ENCODE measurements at places on chromosomes 1 and 21.

DNA sequence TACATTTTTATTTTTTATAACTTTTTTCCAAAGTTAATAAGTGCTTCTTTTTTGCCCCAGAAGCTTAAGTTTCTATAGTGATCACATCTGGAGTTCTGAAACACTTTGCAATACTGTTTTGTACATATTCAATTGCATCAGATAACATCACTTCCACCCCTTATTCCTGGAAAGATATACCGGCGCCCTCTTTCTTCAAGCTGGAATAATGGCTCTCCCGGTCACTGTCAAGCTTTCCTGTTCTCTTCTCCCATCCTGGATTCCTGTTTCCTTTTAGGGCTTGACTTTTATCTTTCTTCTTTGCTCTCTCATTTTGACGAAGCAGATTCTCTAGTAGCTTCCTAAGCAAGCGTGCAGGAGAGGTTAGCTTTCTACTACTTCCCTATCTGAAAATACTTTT, 1866.8 kb downstream of the MRPL39 start:
- DNase-seq = no peak

- DNase-seq = no peak
Observed at GRCh38 chr1:240794046-240794843, 182.3 kb upstream of the GREM2 start.

- DNase-seq = no peak
Observed at GRCh38 chr1:63363014-63363413, 4.4 kb upstream of the ALG6 start.

GRCh38 chr21:25359724-25360123, 247.6 kb downstream of the MRPL39 start:
- no peak for DNase-seq

- no peak for DNase-seq
Observed at GRCh38 chr1:114145504-114146151, 8.0 kb downstream of the SYT6 start.

DNA sequence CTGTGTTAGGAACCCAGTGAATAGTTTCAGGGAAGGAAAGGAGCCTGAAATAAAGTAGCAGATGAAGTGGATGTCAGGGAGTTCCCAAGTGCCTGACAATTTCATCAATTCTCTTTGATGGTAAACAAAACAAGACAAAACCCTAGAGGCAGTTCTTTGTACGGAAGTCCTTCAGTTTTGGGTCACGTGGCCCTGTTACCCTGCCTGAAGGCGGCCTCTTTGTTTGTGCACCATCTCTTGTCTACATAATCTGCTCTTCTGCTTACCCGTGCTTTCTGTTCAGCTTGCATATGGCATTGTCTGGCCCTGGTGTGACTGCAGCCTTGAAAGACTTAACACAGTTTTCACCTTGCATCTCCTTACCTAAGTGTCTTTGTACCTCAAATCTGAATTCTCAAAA, 166.7 kb upstream of the DUSP10 start:
- no peak for DNase-seq

GRCh38 chr1:109838838-109839240, 71.8 kb upstream of the CSF1 start:
- DNase-seq = no peak

DNA sequence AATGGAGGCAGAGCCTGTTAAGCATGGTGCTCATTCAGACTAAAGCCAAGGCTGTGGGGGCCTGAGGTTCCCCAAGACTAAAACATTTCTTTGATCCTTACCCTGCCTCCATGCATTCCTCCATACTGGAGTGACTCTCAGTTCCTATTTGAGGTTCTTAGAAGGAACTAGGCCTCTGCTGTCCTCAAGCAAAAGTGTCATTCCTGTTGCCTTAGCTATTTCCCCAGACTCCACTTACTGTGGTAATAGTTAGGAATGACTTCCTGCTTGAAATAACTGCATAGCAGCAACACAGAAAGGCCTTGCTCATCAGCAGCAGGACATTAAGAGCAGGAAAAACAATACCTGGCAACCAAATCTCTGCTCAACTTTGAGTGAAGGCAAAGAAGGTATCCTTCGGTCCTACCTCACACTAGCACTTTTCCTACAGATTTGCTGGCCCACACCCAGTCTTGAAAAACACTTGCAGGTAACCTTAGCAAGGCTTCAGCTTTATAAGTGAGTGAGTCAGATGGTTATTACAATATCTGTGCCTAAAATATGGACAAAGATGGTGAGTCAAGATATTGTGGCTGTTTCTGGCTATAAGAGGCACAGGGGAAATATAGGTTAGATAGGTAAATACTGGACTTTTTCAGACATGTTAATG, 14.8 kb downstream of the LRRC41 start:
- no peak for DNase-seq

GRCh38 chr21:39115576-39116235, 67.5 kb downstream of the PSMG1 start:
- DNase-seq = no peak

GRCh38 chr1:115837740-115838421, 3.0 kb downstream of the NHLH2 start:
- DNase-seq = no peak

- no peak for DNase-seq
Observed at GRCh38 chr1:156298852-156299357, at the start of gene VHLL. TSS of gene VHLL (minus strand) at chr1:156299307. CDS start at chr1:156299189, 118 bp downstream.

DNA sequence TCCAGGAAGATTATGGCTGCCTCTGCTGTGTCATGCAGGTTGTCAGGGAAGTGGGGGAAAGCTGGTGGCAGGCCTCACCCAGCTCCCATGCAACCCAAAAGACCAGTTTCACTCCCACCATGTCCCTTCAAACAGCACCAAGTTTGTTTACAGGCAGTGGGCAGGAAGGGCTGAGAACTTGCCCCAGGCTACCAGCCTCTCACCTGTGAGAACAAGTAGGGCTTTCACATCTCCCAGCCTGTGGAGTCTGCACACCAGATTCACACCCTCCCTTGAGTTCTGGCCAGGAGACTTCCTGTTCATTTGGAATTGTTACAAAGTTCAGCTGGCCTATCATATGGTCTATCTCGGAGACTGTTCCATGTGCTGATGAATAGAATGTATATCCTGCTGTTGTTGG, 27.8 kb downstream of the RPAP2 start:
- no peak for DNase-seq

DNA sequence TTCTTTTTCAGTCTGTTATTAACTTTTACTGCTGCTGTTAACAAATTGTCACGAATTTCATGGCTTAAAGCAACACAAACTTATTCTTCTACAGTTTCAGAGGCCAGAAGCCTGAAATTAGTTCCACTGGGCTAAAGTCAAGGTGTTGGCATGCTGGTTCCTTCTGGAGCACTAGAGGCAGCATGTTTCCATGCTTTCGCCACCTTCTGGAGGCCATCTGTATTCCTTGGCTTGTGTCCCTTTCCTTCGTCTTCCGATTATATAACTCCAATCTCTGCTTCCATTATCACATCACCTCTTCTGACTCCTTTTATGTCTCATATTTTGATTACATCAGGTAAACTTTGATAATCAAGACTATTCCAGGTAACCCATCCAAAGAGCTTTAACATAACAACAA, 1742.1 kb downstream of the BRINP3 start:
- DNase-seq = no peak

DNA sequence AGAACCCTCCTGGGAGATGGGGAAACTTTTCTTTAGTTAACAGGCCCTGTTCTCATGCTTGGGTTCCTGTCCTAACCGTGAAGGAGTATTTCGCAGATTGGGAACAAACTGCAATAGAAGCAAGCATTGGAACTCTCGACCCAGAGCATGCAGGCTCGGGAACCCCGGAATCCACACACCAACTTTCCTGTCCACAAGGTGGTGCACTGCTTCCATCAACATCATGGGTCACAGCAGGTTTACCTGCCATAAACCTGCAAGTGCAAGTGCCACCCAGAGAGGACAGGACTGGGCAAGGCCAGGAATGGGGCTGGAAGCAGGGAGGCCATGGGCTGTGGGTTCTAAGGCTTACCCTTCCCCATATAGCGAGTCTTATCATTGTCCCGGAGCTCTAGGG, 6.9 kb downstream of the ENO1 start:
- no peak for DNase-seq

DNA sequence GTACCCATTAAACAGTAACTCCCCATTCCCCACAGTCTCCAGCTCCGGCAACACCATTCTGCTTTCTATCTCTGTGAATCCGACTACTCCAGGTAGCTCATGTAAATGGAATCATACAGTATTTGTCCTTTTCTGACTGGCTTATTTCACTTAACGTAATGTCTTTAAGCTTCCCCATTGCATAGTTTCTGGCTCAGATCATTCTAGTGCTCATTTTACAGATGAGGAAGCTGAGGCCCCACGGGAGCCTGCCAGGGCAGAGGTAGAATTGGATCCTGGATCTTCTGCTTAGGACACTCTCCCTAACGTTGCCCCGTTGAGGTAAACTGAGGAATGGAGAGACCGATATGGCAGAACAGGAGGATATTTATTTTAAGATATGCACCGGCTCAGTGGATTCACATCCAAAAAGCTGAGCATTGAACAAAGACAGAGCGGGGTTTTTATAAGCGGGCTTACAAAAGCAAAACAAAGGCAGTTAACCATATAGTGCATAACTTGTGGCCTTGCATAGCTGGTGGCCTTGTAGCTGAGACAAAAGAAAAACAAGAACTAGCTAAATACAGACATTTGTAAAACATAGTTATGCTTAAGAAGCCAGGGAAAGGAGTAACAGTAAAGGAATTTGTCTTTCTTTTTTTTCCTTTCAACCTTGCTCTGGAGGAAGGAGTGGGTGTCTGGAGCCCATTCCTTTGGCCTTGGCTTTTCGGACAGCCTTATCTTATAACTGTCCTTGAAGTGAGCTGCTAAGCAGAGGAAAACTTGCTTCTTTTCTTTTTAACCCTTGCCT, 15.3 kb upstream of the KLHDC8A start:
- DNase-seq = no peak

- no peak for DNase-seq
Observed at GRCh38 chr1:156804572-156805243, 11.9 kb downstream of the SH2D2A start.

GRCh38 chr1:4061521-4062031, 161.5 kb upstream of the C1orf174 start:
- DNase-seq = no peak

- DNase-seq = no peak
Observed at GRCh38 chr1:67784545-67785186, 48.6 kb downstream of the GNG12 start.

- DNase-seq = no peak
Observed at GRCh38 chr1:155107309-155108264, 20.1 kb upstream of the EFNA1 start.

- no peak for DNase-seq
Observed at GRCh38 chr1:36095760-36096405, 7.2 kb downstream of the ADPRS start.

GRCh38 chr1:37274938-37275631, 199.3 kb upstream of the ZC3H12A start:
- no peak for DNase-seq

DNA sequence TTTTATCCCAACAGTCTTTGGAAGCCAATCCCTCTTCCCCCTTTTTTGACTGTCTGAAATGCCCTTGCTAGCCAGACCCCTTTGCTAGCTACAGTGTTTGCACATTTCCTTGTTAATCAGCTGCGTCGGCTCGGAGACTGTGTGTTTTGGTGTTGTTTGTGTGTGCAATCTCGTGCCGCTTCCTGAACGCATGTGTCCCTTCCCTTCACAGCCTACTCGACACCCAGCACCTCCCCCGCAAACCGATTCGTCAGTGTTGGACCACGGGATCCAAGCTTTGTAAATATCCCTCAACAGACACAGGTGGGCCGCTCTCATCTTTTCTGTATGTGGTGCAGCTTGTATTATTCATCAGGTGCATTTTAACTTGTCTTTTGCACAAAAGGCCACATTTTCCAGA, 298.7 kb downstream of the TM2D1 start:
- peak; percentile 33 for DNase-seq

DNA sequence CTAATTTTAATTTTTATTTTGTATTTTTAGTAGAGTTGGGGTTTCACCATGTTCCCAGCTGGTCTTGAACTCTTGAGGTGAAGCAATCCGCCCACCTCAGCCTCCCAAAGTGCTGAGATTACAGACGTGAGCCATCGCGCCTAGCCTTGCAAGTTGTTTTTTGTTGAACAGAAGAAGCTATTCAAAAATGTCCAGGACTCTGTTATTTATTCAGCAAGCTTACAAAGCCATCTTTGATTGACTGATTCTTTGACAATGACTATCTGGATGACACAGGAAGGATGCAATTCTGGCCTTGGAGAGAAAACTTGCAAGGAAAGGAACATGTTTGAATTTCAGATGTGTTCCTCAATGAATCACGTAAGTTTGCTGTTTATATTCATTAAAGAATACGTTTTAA, 63.5 kb downstream of the MAP3K7CL start:
- no peak for DNase-seq

GRCh38 chr1:229554886-229555621, 3.5 kb downstream of the ABCB10 start:
- no peak for DNase-seq

DNA sequence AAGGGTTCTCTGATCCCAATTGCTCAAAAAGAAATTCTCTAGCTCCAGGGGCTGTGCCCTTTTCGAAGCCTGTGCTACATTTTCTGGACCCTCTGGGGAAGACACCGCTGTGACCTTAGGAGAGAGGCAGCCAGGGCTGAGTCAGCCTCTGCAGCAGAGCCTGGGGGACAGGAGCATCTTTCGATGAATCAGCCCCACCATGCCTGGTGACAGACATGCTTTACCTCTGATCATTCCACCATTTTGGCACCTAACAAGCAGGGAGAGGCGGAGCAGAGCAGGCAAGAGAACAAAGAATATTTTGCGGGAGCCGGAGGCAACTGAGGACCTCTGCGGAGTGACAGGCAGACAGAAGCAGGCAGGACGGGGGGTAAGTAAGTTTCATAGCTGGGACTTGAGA, 84.9 kb downstream of the VWA5B1 start:
- DNase-seq = no peak

DNA sequence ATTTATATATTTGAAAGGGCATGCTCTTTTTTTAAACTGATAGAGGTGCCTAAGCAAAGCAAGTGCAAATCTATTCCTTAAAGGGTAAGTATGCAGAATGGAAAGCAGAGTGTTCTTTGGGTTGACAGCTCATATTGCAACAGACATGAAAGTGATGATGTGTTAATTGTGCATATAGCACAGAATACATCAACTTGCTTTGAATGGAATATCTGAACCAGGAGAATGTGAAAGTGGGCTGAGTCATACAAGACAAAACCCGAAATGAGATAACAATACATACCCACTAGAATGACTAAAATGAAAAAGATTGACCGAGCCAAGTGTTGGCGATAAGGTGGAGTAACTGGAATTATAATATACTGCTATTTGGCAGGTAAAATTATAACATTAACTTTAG, 4.3 kb downstream of the CR1 start:
- no peak for DNase-seq

- no peak for DNase-seq
Observed at GRCh38 chr1:202416641-202417040, 68.1 kb downstream of the PPP1R12B start.

DNA sequence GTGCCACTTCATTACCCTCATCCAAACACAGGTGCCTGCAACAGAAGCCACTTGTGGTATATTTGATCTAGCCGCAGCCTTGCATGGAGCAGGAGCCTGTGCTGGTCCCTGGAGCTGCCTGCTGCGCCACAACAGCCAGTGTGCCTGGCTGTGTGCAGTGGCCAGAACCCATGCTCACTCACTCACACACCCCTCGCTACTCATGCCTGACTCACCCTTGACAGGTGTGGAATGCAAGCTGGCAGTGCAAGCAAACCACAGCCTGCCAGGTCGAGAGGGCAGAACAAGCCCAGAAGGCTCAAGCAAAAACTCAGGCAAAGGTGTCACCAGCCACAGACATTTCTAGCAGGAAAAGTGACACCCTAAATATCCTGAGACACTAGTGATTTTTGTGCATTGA, 1510.9 kb downstream of the KCNT2 start:
- no peak for DNase-seq
